ENCODE measurements at places on chromosomes 1 and 21.

DNA sequence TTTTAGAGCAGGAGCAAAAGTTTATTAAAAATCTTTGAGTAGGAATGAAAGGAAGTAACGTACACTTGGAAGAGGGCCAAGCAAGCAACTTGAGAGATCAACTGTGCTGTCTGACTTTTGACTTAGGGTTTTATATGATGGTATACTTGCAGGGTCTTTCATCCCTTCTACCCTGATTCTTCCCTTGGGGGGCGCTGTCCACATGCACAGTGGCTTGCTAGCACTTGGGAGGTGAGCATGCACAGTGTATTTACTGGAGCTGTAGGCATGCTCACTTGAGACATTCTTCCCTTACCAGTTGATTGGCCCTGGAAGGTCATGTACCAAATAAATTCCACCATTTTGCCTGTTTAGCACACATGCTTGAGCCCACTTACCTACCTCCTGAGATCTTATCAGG is 1001.3 kb upstream of the ADGRL2 start:
- H3K27me3 ChIP-seq: no peaks in the 10 kb centered on the region
- H3K4me1 ChIP-seq: no peaks in the 10 kb centered on the region
- no peak overlapping the region for H3K27ac ChIP-seq
- no peaks in the 10 kb centered on the region for H3K36me3 ChIP-seq
- H3K4me3 ChIP-seq: no peak overlapping the region

DNA sequence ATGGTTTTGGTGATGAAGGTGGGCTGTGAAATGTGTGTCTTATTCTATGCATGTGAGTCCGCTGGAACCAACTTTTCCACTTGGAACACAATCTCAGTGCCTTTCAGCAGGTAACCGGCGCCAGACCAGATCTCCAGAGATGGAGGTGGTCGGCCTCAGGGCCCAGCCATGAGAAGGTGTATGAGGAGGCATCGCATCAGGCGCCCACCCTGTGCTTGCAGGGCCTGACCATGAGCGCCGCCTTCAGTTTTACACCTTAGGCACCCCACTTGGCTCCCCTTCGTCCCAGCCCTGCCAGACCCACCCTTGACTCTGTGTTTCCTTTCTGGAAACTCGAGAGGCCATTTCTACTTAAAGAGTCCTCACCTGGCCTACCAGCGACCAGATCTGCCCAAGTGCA is 48.6 kb upstream of the ATF3 start:
- H3K36me3 ChIP-seq: no peaks in the 10 kb centered on the region
- DNase-seq: no peak
- peaks cover 3% of the 10 kb centered on the region for H3K27me3 ChIP-seq
- H3K4me1 ChIP-seq: peaks cover 15% of the 10 kb centered on the region
- no peak overlapping the region for H3K4me3 ChIP-seq
- H3K27ac ChIP-seq: no peak overlapping the region

- DNase-seq: no peak
- H3K36me3 ChIP-seq: peaks cover 12% of the 10 kb centered on the region
- H3K4me3 ChIP-seq: no peak overlapping the region
- H3K27me3 ChIP-seq: no peaks in the 10 kb centered on the region
- H3K4me1 ChIP-seq: no peaks in the 10 kb centered on the region
These were observed 15.1 kb downstream of the TRIM11 start for GRCh38 chr1:228391411-228392020.

DNA sequence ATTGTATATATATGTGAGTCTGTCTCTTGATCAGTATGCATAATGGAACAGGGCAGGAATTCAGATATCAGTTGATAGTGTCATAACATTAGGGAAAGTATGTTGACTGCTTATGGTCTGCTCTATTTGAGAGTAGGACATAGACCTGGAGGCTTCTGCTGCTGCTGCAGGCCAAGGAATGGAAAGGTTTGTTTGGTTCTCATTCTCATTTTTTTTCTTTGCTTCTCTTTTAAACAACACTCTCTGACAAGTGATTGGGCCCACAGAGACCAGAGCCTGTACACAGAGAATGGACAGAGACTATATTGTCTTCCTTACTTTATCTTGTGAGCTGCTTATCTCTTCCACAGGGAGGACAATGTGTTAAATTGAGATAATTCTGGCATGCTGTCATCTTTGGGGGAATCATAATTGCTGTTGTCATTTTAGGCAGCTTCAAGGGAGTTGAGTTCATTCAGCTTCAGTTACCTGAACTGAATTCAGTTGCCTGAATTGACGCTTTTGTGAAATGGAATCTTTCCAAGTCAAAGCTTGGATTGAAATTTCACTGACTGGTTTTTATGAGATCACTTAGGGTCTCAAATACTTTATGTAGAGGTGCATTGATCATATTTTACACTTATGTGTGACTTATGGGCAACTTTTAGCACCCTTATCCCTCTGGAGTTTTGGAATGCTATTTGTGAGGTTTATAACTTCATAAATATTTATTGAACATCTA is 16.9 kb downstream of the CAP1 start:
- H3K36me3 ChIP-seq: peaks cover 7% of the 10 kb centered on the region
- H3K4me3 ChIP-seq: no peak overlapping the region
- H3K27ac ChIP-seq: peak overlapping the region; percentile 54

DNA sequence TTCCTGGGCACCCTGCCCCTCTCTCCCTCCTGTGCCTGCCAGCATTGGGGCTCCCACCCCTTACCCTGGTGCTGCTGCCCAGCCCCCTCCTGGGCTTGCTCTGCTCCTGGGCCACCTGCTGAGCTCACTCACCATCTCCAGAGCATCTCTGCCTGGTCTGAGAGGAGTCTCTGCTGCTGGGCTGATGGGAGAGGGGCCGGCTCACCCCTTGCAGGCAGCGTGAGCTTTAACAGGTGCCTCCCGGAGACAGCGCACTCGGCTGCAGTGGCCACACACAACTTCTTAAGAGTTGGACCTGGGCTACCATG is 721.7 kb downstream of the MATN1 start:
- H3K27me3 ChIP-seq: peaks cover 6% of the 10 kb centered on the region
- H3K4me3 ChIP-seq: no peak overlapping the region
- no peak for DNase-seq
- no peaks in the 10 kb centered on the region for H3K36me3 ChIP-seq

DNA sequence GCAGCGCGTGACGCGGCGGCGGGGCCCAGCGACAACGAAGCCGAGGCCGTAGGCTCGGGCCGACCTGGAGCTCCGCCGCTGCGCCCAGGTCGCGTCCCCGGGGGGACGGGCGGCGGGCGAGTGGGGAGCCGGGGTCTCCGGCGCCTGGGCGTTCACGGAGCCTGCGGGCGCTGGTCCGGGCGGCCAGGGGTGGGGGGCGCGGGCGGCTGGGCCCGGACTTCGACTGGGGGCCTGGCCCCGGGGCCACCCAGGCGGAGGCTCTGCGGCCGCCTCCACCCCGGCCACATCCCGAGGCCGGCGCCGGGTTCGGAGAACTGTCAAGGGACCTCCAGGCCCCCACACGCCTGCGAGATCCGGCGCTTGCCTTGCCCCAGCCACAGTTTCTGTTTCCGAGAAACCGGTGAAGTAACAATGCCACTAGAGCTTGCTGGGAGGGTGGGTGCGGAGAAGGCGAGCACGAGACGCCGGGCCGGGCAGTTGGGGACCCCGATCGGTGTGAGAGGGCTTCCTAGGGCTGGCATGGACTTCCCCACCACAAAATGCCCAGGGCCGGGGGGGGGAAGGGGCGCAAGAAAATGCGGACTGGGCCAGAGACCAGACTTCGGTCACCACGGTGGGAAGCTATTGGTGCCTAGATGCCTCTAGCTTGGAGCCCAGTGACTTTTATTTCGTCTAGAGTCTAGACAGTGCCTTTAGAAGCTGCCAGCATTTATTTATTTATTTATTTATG is 501 bp downstream of the FBXO6 start:
- peak; percentile 45 for DNase-seq
- H3K4me3 ChIP-seq: peak overlapping the region; percentile 68
- peaks cover 8% of the 10 kb centered on the region for H3K36me3 ChIP-seq
- no peaks in the 10 kb centered on the region for H3K27me3 ChIP-seq
- peak overlapping the region; percentile 64 for H3K27ac ChIP-seq
- H3K4me1 ChIP-seq: no peaks in the 10 kb centered on the region

DNA sequence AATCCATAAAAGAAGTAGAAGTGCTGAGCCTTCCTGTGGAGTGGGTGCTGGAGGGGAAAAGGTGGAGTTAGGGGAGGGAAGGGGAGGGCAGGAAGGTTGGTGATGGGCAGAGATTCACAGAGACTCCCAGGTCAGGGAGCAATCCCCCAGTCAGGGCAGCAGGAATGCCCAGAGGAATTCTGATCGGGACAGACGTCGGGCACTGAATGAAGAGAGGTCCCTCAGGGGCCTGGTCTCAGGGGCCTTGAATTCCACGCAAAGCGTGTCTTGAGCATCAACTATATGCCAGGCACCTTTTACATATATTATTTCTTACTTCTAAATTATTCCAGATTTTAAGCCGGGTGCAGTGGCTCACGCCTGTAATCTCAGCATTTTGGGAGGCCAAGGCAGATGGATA is 7.2 kb upstream of the PADI1 start:
- no peak for DNase-seq
- H3K4me3 ChIP-seq: no peak overlapping the region
- no peaks in the 10 kb centered on the region for H3K36me3 ChIP-seq
- H3K4me1 ChIP-seq: peaks cover 12% of the 10 kb centered on the region
- H3K27me3 ChIP-seq: no peaks in the 10 kb centered on the region

GRCh38 chr1:221573756-221574155 is 168.1 kb downstream of the DUSP10 start:
- no peak overlapping the region for H3K4me3 ChIP-seq
- no peaks in the 10 kb centered on the region for H3K4me1 ChIP-seq
- DNase-seq: no peak
- H3K27me3 ChIP-seq: no peaks in the 10 kb centered on the region
- no peak overlapping the region for H3K27ac ChIP-seq

- H3K27me3 ChIP-seq: no peaks in the 10 kb centered on the region
- H3K4me1 ChIP-seq: no peaks in the 10 kb centered on the region
- DNase-seq: no peak
- H3K36me3 ChIP-seq: peaks cover 37% of the 10 kb centered on the region
- no peak overlapping the region for H3K27ac ChIP-seq
These were observed 31.5 kb downstream of the TAF5L start for GRCh38 chr1:229594227-229595008.

GRCh38 chr1:162256287-162256686 is 120.4 kb downstream of the SPATA46 start:
- no peak for DNase-seq
- H3K4me3 ChIP-seq: no peak overlapping the region
- no peaks in the 10 kb centered on the region for H3K36me3 ChIP-seq
- H3K27me3 ChIP-seq: no peaks in the 10 kb centered on the region

- DNase-seq: no peak
- no peaks in the 10 kb centered on the region for H3K27me3 ChIP-seq
- no peak overlapping the region for H3K4me3 ChIP-seq
- H3K27ac ChIP-seq: no peak overlapping the region
- no peaks in the 10 kb centered on the region for H3K4me1 ChIP-seq
- no peaks in the 10 kb centered on the region for H3K36me3 ChIP-seq
These were observed 122.2 kb downstream of the NFIA start for GRCh38 chr1:61204528-61204927.

DNA sequence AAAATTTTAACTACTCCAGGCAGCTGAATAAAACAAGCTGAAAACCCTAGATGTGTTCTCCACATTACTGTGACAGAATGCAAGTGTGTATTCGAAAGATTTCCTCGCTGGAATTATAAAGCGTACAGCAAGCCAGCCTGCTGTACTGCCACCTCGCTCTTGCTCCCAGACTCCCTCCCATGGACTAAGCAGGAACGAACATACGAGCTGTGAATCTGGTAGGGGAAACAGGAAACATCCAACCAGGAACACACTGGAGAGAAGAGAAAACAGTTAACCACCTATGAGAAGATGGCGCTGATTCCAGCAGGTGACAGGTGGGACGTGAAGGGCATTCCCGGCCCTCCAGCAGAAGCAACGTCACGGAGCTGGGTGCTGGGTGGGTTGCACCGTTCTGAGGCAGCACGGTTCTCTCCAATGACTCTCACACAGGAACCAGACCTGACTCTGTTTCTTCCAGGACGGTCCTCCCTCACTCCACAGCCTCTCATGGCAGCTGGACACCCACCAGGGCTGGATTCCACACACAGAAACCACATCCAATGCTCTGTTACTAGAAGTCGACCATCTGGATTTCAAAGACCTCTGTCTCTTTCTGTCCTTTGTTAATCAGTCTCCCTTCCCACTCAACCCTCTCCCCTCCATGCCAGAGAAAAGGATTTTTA is 219.2 kb downstream of the RERE start:
- H3K36me3 ChIP-seq: no peaks in the 10 kb centered on the region
- H3K4me3 ChIP-seq: no peak overlapping the region
- peaks cover 12% of the 10 kb centered on the region for H3K4me1 ChIP-seq
- no peaks in the 10 kb centered on the region for H3K27me3 ChIP-seq
- no peak overlapping the region for H3K27ac ChIP-seq
- no peak for DNase-seq

GRCh38 chr21:36544545-36544944 is 64.6 kb upstream of the CLDN14 start:
- peaks cover 38% of the 10 kb centered on the region for H3K27me3 ChIP-seq
- DNase-seq: no peak
- H3K27ac ChIP-seq: no peak overlapping the region
- H3K4me3 ChIP-seq: no peak overlapping the region
- H3K4me1 ChIP-seq: no peaks in the 10 kb centered on the region

- H3K27ac ChIP-seq: no peak overlapping the region
- no peak for DNase-seq
- no peaks in the 10 kb centered on the region for H3K27me3 ChIP-seq
- peaks cover 10% of the 10 kb centered on the region for H3K4me1 ChIP-seq
These were observed 248.9 kb upstream of the HOOK1 start for GRCh38 chr1:59565611-59566410.

DNA sequence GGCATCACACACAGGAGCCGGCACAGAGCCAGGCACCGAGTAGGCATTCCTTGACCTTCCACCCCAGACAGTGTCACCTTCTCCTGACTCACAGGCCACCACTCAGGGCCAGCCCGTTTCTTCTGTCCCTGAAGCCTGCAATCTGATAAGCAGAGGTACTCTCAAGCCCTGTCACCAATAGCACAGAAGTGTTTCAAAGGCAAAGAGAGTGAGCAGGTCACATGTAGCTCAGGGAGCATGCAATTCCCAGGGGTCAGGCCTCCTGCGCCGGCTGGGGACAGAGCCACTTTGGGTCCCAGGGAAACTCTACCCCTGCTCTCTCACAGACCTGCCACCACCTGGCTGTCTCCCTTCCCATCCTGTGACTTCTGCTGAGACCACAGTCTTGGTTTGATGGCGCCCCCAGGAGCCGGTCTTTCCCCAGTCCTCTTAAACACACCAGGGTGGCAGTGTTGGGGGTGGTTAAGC is 13.2 kb downstream of the CAPN9 start:
- no peak overlapping the region for H3K27ac ChIP-seq
- H3K4me1 ChIP-seq: no peaks in the 10 kb centered on the region
- no peak for DNase-seq
- no peak overlapping the region for H3K4me3 ChIP-seq
- peaks cover 8% of the 10 kb centered on the region for H3K27me3 ChIP-seq

- peaks cover 4% of the 10 kb centered on the region for H3K27me3 ChIP-seq
- H3K4me1 ChIP-seq: peaks cover 18% of the 10 kb centered on the region
- H3K4me3 ChIP-seq: no peak overlapping the region
- H3K36me3 ChIP-seq: no peaks in the 10 kb centered on the region
- no peak overlapping the region for H3K27ac ChIP-seq
These were observed 3.2 kb upstream of the GSTM2 start for GRCh38 chr1:109664671-109665070.

- H3K4me1 ChIP-seq: no peaks in the 10 kb centered on the region
- peaks cover 2% of the 10 kb centered on the region for H3K27me3 ChIP-seq
- no peaks in the 10 kb centered on the region for H3K36me3 ChIP-seq
- H3K4me3 ChIP-seq: no peak overlapping the region
These were observed 10.5 kb upstream of the ARF1 start for GRCh38 chr1:228071839-228072657.
